ENCODE measurements at places on chromosomes 4 and X.

DNA sequence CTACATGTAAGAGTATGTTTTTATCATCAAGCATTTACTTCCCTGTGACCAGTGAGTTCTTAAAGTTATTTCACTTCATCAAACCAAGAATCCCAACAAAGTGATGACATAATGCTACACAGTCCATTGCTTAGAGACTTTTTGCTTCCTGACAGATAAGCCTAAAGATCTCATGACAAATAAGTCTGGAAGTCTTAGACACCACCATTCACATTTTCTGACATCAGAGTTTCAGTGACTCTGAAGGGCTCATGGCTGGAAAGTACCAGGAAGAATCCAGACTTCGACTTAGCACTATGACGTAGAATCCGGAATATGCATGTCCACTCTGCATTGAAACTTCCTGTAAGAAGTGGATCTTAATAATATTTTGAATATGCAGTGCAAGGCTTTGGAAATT is 53.7 kb downstream of the CLDN22 start:
- no peak for DNase-seq

DNA sequence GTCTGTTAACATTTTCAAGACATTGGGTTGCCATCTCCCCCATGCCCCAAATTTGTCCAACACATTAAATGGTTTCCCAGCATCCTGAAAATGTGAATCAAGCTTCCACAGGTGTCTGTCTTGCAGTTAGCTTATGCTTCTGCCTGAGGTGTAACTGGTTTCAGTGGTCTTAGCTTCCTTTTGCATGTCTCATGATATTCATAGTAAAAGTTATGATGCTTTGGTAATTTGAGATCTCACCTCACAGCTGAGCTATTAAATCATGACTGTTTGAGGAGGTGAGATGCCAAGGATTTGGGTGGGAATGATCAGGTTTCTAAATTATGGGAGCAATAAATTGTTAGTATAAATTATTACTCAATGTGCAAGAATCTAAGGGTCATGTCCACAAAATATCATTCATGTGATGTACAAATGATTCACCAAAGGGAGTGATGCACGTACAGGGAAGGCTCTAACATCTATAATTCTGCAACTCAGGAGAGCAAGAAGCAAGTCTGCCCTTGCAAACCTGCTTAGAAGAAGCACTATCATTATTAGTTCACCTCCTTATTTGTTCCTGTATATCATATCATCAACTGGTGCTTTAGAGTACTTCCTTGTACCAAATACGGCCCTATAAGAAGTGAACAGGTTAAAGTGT is 17.1 kb upstream of the RAI2 start:
- DNase-seq = no peak

DNA sequence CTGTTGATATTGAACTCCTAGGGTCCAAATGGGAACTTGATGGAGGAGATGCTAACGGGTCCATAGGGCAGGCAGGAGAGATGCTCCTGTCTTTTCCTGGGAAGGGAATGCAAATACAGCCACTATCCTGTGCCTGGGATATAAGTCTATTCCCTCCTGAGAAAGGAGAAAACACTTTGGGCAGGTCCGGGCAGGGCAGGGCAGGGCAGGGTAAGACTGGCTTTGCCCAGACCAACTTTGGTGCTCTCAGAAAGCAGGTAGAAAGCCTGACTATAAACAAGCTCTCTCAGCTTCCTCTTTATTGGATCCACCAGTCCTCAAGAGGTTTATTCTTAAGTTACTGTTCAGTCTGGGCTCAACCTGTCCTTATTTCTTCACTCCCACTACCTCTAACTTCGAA is 232.3 kb downstream of the PTTG2 start:
- no peak for DNase-seq

GRCh38 chr4:122065149-122065548 is 87.0 kb upstream of the BLTP1 start:
- no peak for DNase-seq

- DNase-seq = no peak
Measured at GRCh38 chr4:163256680-163257343, 75.6 kb downstream of the NPY1R start.

DNA sequence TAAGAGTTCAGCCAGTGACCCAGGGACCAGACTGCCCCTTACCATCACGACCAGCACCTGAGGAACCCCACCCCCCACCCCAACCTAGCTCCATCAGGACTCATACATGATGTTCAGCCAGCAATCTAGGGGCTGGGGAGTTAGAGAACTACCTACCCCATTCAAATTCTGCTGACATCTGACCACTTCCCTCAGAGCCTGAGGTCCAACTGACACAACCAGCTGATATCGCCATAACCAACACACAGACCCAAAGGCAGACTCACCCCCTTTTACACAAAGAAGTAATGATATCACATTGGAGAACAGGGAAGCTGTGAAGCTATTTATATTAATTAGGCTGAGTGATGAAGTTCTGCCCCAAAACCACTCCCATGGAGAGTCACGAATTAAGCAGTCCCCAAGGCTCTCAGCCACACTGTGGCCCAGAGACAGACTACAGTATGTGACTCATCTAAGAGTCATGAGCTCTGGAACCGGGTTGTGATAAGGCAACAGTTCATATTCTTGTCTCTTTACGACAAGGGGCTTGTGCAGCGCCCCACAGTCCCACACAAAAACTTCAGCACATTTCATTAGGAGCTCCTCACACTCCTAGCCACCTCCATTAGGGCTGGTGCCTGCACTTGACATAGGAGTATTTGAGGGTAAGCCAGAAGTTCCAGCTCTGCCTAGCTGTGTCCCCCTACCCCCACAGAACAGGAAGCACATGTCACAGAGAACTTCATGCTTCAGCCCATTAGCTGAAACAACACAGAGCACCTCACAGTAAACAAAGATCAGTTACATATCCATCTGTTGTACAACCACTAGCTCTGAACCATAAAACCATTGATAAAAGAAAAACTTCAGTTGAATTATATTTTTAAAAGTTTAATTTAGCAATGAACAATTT is 184.7 kb upstream of the ZCCHC13 start:
- peak; percentile 66 for DNase-seq

- DNase-seq = no peak
Measured at GRCh38 chrX:54193085-54193821, 10.2 kb upstream of the FAM120C start.

GRCh38 chr4:133137571-133137970 is 11.5 kb upstream of the PCDH10 start:
- DNase-seq = no peak

DNA sequence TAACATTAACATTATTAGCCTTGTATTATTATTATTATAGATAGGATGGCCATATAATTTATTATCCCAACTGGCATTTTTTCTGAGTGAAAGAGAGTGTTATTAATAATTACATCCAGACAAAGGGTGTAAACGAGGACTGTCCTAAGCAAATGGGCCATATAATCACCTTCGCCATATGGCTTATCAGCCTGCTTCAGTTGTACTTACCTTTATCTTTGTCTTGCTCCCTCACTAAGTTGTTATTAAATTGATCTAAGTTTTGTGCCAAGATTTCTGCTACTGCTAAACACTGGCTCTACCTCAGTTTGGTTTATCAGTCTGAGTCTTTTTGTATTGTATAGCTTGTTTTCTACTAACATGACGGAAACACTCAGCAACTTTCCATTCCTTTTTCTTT is 76.9 kb downstream of the STIM2 start:
- no peak for DNase-seq

DNA sequence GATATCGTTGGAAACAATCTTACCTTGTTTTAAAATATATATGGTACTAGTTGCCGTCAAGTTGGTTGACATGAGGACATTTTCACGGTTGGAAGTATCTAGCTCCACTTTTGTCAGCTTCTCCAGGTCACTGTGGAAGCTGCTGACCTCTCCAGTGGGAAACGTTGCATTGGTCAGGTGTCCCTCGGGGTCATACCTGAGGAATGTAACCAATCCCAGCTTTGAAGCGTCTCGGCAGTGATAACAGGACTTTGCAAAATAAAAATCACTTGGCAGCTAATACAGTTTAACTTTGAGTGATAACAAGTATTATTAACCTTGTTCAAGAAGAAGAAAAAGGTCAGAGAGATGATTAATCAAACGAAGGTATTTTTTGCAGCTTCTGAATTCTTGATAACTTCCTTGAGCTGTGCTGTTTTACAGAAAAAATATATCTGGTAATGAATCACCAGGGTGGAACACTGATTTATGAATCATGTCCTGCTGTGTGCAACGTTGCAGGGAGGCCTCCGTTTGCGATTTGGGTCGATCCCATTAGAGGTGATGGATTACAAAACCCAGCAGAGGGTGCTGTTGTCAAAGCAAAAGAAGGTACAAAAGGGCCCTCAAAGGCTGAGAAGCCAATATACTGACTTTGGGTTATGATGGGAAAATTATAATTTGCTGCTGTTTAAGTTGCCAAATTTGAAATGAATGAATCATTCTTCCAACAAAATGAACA is 60.1 kb downstream of the SH2D1A start:
- DNase-seq = peak; percentile 69

DNA sequence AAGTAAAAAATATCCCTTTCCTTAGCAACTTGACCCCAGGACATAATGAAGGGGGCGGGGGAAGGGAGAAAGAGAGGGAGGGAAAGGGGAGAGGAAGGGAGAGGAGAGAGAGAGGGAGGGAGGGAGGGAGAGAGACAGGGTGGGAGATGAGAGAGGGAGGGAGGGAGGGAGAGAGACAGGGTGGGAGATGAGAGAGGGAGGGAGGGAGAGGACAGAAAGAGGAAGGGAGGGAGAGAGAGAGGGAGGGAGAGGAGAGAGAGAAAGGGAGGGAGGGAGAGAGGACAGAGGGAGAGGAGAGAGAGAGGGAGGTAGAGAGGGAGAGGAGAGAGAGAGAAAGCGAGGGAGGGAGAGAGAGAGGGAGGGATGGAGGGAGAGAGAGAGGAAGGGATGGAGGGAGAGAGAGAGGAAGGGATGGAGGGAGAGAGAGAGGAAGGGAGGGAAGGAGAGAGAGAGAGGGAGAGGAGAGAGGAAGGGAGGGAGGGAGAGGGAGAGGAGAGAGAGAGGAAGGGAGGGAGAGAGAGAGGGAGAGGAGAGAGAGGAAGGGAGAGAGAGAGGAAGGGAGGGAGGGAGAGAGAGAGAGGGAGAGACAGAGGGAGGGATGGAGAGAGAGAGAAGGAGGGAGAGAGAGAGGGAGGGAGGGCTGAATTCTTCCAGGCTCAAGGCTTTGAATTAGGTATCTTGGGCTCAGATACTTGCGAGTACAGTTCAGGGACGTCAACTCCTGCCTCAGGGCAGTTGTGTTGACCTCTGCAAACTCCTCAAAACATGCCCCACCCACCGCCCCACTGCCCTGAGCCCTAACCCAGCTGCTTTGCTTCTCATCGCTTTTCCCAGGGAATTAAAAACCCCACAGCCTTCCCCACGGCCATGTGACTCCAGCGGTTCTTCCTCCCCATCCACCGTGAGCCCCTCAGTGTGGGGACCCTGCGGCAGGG is 40.0 kb upstream of the ADRA2C start:
- DNase-seq = no peak

DNA sequence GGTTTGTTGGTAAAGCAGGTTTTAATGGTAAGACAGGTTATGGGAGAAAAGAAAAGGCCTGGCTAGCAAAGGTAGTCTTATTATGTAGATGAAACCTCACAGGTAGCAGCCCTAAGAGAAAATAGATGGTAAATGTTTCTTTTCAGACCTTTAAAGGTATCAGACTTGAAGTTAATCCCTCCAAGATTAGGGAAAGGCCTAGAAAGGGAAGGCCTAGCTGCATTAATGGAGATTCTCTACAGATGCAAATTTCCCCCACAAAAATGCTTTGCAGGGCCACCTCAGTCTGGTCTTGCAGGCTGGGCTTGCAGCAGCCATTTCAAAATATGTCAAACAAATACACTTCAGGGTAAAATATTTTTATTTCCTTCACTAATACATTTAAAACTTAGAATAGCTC is 1410.6 kb downstream of the RPA4 start:
- no peak for DNase-seq

DNA sequence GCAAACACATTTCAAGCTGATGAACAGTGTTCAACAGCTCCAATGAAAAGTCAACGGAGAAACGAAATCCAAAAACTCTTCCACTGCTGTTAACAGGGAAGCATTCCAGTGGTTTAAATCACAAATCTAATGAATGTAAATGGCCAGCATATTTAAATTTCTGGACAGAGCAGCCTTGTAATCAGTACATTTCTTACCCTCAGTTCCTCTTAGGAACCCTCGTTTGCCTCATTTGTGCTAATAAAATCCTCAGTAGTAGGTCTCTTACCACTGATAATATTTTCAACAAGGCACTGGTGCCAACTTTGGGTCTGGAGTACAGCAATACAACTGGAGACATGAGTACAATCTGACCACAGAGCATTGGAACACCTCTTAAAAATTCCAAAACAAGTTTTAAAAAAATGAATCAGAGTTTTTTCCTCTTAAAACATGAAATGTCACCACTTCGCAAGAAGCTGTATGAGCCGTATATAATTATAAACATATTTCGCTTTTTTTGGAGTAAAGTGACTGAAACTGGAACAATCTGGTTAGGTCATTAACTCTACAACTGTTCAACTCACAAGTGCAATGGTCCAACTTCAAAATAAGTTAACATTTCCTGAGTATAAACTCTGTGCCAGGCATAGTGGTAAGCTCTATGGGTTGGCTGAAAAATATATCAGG is 211.2 kb downstream of the CPEB2 start:
- peak; percentile 17 for DNase-seq

DNA sequence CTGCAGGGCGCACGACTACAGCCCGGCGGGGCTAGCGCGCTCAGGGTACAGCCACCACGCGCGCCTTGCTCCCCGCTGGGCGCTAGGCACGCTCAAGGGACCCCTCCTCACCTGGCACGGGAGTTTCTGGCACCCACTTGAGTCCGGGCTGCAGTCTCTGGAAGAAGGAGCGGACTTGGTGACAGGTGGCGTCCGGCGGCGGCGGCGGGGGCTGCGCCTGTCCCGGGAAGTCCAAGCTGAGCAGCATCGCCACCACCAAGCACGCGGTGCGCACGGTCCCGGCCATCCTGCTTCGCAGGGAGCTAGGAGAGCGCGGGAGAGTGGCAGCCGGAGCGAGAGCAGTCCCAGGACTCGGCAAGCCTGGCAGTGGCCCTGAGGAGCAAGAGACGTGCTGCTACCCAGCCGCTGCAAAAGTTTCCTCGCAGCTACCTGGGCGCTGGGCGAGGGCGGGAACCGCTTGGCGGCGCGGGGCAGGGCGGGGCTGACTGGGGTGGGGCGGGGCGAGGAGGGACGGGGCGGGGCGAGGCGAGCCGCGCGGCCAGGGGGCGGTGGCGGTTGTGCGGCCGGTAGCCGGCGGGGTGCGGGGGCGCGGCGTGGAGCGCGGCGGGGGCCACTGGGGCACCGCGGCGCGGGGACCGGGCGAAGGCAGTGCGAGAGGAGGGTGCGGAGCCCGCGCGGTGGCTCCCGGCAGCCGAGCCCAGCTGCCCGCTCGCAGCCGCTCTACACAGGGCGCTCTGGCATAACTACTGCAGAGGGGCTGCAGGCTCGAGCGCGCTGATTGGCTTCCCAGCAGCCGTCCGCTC is at the start of gene GPC3:
Gene GPC3 (minus strand): TSS at position 431 of the 803 bp plus-strand sequence.
- no peak for DNase-seq

Data from EL (cell line).